ENCODE measurements at places on chromosomes 16 and 17.

- no peak for DNase-seq
Observed at GRCh38 chr16:71230122-71230845, at the start of gene HYDIN. Gene HYDIN, minus strand, starts transcription at chr16:71230722. Its CDS starts 43,827 bp downstream, at chr16:71186895.

GRCh38 chr17:63722403-63722802, 19.2 kb downstream of the STRADA start:
- DNase-seq = no peak

DNA sequence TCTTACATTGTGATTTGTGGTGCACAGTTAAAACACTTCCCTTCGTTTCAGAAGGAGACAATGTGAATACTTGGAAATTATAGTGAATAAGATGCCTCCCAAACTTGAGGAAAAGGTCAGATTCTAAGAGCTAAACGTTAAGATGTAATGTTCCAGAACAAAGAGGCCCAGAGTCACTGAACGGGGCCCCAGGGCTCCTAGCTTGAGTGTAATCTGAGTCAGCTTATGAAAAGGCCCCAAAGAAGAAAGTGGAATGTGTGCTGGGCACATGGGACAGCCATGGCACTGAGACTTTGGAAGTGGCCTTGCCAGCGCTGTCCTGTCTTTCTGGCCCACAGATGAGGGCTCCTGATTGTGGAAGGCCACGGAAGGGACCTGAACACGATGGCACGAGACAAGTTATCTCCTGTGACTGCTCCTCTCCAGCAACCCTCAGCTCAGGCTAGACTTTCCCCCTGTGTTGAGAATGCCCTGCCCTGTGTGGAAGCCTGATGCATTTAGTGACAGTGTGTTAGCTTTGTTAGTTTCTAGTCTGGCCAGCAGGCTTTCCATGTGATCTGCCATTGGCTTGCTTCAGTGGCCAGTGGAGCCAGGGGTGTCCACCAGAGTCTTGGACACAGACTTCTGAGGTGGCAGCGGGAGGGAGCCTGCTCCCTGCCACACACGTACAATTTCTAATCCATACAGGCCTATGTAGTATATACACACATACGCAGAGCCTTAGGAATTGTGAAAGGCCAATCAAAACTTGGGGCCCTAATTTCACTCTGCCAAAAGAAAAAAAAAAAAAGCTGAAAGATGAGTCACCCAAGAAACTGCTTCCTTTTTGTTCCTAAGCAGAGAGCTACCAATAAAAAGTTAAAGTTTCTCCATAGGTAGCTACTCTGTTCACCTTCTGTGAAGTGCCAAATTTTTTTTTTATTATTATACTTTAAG, 13.1 kb downstream of the SPATA33 start:
- no peak for DNase-seq

GRCh38 chr16:78584213-78584860, 484.9 kb downstream of the WWOX start:
- DNase-seq = no peak

DNA sequence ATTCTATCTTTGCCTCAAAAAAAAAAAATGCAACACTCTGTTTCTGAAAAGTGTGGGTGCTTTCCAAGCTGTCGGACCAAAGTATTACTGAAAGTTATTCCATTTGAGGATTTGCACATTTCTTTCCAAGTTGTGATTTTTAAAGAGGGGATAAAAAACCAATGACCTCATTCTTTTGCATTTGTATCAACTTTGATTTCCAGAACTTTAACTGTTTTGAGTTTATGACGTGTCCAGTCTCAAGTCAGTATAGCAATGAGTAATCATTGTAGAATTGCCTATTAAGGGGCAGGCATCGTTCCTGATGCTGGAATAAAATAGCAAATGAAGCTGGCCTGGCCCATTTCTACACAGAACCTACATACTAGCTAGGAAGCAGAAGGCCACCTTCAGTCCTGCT, 229.6 kb upstream of the RBFOX1 start:
- no peak for DNase-seq

- no peak for DNase-seq
Observed at GRCh38 chr16:17768257-17768656, 297.5 kb upstream of the XYLT1 start.

DNA sequence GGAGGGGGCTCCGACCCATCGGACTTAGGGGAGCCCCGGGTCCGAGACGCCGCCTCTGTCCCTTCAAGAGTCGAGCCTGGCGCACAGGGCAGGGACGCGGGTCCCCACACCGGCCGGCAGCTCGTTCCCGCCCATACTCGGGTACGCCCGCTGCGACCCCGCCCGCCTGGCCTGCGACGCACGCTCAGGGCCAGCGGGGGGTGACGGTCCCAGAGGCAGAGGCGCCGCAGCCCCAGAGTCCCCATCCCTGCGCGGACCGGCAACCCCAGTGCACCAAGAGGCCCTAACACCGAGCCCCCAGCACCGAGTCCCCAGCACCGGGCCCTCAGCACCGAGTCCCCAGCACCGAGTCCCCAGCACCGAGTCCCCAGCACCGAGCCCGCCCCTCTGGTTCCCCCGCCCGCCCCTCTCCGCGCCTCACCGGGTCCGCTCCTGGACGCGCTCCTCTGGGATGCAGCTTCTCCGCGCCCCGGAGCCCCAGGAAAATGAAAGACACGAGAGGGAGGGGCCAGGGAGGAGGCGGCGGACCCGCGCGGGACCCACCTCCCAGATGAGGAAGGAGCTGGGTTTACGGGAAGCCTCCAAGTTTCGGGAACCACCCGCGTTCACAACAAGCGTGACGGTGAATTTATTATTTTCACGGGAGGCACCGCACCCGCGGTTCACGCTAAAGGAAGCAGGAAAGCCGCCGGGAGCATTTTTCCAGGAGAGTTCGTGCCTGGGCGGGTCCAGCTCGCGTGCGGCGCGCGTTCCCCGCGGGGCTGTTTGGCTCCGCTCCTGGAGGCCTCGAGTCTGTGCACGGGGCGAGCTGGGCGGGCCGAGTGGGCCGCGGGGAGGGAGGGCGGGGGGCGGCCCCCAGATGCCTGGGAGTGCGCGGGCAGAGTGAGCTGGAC, at the start of gene SECTM1:
SECTM1 (minus strand) TSS at position 488 of the 893 bp plus-strand sequence. CDS start 6,526 bp downstream, outside the sequence.
- DNase-seq = no peak

GRCh38 chr16:66487580-66488275, 60.6 kb downstream of the BEAN1 start:
- no peak for DNase-seq

- no peak for DNase-seq
Observed at GRCh38 chr17:55155856-55156560, 108.8 kb upstream of the HLF start.
